ENCODE measurements at places on chromosomes 5 and 9.

- DNase-seq, result no peak
Observed at GRCh38 chr5:16025681-16026080, 153.9 kb downstream of the MARCHF11 start.

- DNase-seq, result peak; percentile 42
Observed at GRCh38 chr5:35902046-35902672, 36.3 kb downstream of the CAPSL start.

GRCh38 chr5:63959177-63959982 lies 2.9 kb downstream of the HTR1A start:
- DNase-seq, result no peak

DNA sequence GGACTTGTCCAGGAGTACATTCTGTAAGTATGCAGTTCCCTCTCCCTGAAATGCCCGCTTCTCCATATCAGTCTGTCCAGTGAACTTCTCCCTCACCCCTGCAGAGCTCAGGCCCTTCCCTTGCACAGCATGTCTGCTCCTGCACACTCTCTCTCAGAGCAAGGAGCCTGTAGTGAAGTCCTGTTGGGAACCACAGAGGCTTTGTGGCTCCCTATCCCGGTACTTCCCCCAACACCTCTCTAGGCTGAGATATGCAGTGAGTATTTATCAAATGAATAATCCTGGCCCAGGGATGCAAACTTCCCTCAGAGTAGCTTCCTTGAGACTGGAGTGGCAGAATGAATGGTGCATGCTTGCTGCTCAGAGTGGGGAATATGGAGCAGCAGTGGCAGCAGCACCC lies 48.8 kb downstream of the POC5 start:
- no peak for DNase-seq

DNA sequence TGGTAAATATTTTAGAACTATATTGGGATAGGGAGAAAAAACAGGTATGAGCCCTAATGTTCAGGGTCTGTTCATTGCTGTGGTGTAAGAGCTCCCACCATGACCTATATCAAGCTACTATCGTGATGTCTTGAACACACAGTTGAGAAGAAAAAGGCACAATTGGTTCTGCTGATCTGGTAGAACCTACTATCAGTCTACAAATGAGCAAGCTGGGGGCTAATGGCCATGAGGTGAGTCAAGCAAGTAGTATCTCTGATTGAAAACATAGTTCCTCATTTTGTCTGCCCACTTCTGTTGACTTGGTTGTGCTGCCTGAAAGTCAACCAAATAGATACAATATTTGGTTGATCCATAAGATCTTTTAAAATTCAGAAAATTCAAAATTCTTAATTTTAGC lies 1026.3 kb downstream of the CDH12 start:
- DNase-seq, result no peak

DNA sequence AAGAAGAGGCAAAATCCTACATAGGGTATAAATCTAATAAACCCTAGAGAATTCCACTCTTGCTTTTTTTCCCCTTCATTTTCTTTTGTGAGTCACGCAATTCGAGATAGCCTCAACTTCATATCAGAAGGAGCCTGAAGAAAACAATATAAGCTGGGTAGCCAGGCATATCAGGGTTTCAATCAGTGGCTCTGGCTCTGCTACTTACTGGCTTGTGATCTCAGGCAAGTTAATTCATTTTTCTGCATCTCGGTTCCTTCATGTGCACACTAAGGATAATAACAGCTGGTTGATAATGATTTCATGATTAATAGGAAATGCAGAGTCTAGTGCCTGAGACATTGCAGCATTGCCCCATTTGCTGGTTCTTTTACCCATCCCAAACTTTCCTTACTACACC lies 46.5 kb upstream of the ASTN2 start:
- no peak for DNase-seq

GRCh38 chr9:111095441-111095840 lies 57.2 kb upstream of the LPAR1 start:
- DNase-seq, result no peak

GRCh38 chr9:6842584-6842947 lies 84.8 kb downstream of the KDM4C start:
- DNase-seq, result no peak
